Renal cortical epithelial cell (primary cell): ENCODE measurements at places on chromosomes 16 and 17.
A peak's percentile ranks its signal among the peaks of the same experiment; 100 is the strongest.

- peak; percentile 13 for DNase-seq
Measured at GRCh38 chr16:12330946-12331345, 354.4 kb downstream of the SNX29 start.

GRCh38 chr17:71361656-71362450 lies 759.0 kb upstream of the SOX9 start:
- DNase-seq, result peak; percentile 38

DNA sequence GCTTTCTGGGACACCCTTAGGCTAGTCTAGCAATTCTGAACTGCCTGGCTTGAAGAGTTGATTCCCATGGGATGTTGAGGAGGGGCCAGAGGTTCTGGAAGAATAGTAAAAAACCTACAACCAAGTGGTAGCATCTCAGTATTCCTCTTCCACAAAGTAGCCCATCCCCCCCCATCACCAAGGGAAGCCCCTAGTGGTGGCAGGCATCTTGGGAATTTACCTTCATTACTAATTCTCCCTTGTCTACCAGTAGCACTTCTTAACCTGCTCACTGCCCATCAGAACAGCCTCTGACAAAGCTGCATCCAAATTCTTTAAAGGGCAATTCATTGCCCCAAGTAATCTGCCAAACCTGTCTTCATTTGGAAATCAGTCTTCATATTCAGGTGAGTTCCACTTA lies 12.8 kb upstream of the RAB11FIP4 start:
- DNase-seq, result no peak

- no peak for DNase-seq
Measured at GRCh38 chr16:4826980-4827379, 20.1 kb downstream of the GLYR1 start.

DNA sequence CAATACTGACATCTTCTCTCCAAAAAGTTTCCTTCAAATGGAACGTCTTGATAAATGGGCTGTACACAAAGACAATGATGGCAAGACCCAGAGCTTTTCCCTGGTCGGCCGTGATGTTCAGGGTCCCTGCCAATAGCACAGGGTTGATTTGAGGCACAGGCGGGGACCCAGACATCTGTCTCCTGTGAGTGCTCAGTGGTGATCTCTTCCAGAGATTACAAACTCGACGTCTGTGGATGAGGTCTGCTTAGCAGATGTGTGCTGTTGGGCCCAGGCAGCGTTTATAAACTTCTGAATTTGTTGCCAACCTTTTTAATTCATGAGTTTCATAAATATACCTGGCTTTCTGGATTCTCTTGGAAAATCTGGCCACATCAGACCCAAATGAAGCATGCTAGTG lies 14.9 kb downstream of the CPPED1 start:
- DNase-seq, result no peak

DNA sequence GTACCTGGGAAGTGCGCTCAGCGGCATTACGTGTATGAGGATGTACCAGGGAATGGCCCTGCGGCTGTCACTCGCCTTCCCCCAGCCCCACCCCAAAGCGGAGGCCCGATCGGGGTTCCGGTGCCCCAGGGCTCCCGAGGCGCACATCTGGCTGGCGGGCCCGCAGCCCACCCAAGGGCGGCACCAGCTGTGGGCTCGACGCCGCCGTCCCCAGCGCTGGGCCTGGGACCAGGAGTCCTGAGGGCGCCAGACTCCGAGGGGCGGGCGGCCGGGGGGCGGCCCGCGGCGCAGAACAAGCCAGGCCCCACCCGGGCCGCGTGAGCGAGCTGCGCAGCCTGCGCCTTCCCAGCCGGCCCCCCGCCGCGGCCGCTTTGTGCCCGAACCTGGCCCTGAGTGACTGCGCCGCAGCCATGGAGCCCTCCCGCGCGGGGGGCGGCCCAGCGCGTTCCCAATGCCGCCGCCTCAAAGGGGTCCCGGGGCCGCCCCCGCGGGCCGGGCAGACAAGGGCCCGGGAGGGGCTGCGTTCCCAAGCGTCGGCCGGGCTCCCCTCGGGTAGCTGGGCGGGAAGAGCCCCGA lies 17.4 kb downstream of the ZNF423 start:
- no peak for DNase-seq

DNA sequence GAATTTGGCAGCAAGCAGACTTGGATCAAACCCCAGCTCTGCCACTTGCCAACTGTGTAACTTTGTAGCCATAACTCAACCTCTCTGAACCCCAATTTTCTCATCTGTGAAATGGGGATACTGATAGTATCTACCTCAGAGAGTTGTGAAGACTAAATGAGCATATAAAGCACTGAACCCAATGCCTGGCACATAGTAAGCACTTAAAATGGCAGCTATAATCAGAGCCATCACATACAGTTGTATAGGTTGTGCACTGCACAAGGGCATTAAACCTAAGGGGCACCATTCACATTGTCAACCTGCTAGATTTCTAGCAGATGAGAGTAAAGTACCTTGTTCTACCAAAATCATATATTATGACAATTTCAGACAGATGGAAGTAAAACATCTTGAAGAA lies 10.6 kb upstream of the CPNE2 start:
- DNase-seq, result no peak

DNA sequence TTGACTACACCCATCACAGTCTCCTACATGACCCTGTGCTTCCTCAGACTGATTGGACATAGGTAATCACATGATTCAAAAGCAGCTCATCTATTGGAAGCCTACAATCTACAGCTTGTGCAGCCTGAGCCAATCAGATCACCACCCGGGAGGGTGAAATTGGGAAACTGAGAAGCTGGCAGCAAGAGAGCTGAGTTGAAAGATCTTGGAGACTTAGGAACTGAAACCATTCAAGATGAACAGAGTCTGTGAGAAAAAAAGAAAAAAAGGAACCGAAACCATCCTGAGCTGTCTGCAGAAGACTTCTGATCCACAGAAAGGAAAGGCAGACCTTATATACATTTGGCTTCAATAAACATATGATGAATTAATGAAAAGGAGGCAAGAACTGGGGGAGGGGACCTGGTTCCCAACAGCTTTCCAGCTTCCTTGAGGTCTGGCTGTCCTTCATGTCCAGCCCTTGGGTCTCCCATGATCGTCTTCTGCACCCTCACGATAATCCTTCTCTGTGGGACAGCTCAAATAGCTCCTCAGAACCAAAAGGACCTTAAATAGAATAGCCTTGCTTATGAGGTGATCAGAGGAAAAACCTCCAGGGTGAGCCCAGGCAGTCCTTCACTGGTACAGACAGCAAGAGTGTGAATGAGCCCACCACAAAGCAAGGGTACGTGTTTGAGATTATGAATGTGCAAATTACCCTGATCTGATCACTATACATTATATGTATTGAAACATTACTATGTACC lies 32.6 kb downstream of the PLXDC1 start:
- no peak for DNase-seq

DNA sequence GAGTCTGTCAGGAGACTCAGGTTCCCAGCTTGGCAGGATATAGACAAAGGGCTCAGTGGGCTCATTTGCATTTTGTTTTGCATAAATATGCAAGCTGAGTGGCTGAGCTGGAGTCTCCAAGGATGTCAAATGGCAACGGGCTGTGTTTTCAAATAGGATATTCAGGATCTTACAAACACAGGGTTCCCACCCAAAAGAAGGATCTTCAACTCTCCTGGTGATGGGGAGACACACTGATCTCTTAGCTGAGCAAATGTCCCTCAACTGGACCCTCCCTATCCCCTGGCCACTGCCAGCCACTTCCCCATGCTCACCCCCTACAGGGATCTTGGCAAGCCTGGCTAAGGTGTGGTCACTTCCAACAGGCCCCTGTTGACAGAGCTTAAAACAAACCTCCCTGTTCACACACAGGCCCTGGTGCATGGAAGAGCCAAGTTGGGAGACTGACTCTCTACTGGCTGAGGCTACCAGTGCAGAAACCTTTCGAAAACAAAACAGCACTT lies 61.6 kb downstream of the SOX9 start:
- no peak for DNase-seq

GRCh38 chr17:3636908-3637373 lies 381 bp downstream of the CTNS start:
- DNase-seq, result no peak

DNA sequence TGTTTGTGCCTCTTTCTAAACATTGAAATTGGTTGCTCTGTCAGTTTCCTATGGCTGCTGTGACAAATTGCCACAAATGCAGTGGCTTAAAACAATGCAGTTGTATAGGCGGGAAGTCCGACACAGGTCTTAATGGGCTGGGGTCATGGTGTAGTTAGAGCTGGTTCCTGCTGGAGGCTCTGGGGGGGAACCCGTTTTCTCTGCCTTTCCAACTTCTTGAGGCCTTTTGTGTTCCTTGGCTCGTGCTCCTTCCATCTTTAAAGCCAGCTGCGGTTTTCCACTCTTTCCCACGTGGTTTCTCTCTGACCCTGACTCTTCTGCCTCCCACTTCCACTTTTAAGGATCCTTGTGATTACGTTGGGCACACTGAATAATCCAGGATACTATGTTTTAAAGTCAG lies 12.5 kb downstream of the EPN2 start:
- no peak for DNase-seq

GRCh38 chr16:81693041-81693743 lies 85.9 kb upstream of the PLCG2 start:
- DNase-seq, result no peak

GRCh38 chr16:79329166-79329521 lies 271.4 kb downstream of the MAF start:
- no peak for DNase-seq

DNA sequence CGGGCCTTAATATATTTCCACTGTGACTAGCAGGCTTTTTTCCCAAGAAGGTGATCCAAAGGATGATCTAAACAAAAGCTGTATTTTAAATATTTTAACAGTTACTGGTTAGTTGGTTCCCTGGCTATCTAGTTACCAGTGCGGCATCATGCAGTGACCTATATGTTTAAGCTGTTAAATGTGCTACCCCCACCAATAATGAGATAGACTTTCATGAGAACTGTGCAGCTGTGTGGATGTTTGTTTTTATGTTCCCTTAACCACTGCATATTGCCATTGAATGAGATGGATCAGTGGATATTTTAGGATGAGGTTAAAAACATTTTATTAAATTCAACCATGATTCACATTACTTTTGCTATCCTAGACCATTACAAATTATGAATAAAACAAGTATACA lies 16.9 kb downstream of the ERN1 start:
- no peak for DNase-seq

DNA sequence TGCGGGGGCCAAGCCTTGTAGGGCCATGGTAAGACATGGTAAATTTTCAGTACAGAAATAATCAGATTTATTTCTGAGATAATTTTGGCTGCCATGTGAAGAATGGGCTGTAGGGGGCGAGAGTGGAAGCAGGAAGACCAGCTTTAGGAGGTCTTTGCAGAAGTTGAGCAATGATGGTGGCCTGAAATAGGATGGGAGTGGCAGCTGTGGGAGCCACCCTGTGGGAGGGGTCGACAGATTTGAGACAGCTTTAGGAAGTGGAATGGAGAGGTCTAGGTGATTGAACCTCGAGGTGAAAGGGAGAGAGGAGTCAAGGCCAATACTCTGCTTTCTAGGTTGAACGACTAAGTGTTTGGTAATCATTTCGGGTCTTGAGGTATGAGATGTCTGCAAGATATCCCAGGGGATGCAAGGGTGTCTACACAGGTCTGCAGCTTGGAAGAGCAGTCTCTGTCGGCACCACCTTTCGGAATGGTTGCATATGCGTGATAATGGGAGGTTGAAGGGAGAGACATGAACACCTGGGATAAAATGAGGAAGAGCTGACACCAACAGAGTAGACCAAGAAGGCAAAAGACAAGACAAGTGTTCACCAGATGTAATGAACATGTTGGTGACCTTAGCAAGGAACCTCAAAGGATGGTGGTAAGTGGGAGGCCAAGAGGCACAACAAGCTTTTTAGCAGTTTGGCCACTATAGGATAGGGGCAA lies 4.2 kb upstream of the ATXN7L3 start:
- DNase-seq, result peak; percentile 56

GRCh38 chr17:73334771-73335513 lies 23.1 kb upstream of the CDC42EP4 start:
- DNase-seq, result no peak

DNA sequence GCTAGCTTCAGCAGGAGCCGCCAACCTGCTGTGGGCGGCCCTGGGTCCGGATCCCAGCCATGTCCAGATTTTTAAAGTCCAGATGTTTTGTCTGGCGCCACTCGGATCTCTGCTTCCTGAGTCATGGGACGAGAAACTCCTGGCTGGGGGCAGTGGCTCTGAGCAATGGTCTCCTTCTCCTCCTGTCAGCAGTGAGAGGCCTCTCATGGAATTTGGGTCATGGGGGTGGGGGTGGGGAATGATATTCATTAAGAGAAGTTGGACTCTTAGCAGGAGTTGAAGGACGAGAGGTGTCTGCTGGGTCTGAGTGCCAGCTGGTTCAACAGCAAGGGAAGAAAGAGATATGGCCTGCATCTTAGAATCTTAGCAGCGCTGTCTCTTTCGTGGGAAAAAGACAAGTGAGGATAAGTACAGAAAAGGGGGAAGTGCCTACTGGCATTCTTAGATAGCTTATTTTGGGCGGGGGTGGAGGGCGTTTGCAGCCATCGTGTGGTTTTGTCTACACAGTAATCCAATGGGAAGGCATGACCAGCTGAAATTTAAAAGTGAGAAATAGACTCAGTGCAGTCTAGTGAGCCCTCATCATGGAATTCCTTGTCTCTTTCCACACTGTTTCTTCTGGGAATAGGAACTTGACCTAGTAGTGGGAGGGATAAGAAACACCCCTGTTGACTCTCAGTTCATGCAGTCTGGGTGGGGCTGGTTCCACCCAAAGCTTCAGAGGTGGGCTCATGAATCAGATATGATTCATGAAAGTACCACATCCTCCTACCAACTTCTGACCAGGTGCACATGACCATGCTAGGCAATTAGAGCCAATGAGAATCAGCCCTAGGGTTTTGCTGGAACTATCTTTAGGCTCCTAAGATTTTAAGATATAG lies 80.5 kb downstream of the MYH13 start:
- no peak for DNase-seq

GRCh38 chr16:58094791-58095574 lies 34.2 kb downstream of the CFAP20 start:
- no peak for DNase-seq

DNA sequence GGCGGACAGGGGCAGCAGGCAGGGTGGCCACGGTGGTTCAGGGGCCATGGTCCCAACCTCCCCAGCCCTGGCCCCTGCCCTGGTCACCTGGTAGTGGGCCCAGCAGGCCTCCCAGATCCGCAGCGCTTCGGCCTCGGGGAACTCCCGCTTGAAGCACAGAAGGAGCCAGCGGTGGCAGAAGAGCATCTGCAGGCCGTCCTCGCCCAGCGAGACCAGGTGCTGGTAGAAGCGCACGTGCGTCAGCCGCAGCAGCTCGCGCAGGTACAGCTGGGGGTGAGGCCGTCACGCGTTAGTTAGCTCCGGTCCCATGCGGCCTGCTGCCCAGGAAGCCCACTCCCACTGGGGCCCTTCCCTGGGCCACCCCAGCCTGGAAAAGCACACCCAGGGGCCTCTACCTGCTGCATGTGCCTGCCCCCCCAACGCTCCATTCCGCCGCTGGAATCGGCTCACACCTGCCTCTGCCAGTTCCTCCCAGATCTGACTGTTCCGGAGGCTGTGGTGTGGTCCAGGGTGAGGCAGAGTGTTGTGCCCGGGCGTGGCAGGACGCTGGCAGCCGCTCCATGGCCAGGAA lies 90.8 kb downstream of the TBC1D16 start:
- DNase-seq, result no peak

GRCh38 chr17:1834380-1835149 lies 4.8 kb downstream of the RPA1 start:
- DNase-seq, result no peak
